Natural killer cell (primary cell): ENCODE measurements at places on chromosomes 12 and 14. TPM values are rescaled to one million over a fixed set of nuclear protein-coding genes. Genes with fewer than 3 reads are reported as not detected.

- no peak for DNase-seq
Observed at GRCh38 chr12:101802486-101802885, 28.3 kb downstream of the GNPTAB start.

ADAM21 gene
- not detected for total RNA-seq

AQP6 gene
- total RNA-seq: not detected

DNA sequence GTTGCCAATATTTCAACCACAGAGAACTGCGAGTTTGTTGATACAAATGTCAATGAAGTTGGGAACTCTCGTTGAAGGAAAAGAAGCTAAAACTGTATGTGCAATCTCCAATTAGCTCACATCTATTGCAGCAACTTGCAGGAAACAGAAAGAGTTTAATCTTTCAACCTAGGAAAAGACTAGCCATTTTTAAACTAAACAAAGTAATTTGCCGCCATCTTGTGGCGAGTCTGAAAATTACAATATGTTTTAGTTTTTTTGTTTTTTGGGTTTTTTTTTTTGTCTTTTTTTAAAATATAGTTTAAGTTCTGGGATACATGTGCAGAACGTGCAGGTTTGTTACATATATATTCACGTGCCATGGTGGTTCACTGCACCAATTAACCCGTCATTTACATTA lies 131.2 kb upstream of the FOXG1 start:
- no peak for DNase-seq

DNA sequence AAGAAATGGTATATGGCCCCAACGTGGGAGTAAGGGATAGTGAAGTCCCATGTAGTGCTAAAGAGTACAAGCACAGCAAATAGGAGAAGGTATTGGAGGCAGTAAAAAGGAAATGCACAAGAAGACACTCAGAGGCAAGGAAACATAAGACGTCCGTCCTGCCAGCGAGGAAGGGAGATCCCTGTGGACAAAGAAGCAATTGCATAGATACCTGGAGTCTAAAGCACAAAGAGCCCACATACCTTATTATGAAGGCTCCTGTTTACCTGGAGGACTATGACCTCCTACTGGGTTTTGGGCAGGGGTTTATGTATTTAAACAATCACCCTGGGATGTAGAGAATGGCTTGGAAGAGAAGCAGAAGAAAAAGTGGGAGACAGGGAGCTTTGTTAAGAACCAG lies 341.2 kb upstream of the DCN start:
- DNase-seq: no peak

DNA sequence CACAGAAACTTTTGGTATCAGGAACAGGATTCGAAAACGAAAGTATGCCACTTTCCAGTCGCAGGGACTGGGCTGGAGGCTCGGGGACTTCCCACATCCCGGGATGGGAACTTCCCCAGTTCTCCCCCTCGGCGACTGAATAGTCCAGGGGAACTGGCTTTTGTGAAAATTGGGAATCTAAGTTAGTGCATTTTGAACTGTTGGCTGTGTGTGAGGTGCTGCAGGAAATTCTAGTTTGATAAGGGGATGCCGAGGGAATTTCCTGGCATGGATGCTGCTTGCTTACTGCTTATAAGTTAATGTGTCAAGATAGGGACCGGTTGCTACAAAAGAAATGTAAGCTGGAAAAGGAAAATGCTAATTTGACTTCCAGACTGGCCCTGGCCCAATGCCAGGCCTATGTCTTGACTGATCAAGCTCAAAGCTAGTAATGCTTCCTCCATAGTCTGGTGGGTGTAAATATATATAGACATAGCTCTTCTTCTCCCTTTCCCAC lies 73.4 kb upstream of the EIF5 start:
- DNase-seq: no peak

NUDT4 gene
- total RNA-seq: 52.2 TPM

AACS gene
- total RNA-seq: 20.4 TPM

DNA sequence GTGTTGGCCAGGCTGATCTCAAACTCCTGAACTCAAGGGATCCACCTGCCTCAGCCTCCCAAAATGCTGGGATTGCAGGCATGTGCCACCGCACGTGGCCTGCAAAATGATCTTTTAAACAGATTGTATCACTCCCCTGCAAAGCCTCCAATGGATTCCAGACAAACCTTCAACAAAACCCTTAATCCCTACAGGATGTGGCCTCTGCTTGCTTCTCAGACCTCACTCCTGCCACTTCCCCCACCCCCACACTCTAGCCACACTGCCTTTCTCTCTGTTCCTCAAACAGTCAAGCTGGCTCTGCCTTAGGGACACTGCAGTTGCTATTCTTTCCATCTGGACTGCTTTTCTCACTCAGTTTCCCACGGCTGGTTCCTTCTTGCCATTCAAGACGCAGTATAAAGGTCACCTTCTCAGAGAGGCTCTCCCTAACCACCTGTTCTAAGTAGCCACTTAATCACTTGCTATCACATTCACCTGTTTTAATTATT lies 47.3 kb upstream of the TMED10 start:
- DNase-seq: no peak

IL23A gene
- total RNA-seq: 1.8 TPM

GRCh38 chr14:70897464-70897863 lies 9.8 kb upstream of the PCNX1 start:
- DNase-seq: no peak

TMEM119 gene
- total RNA-seq: 0.71 TPM

DNA sequence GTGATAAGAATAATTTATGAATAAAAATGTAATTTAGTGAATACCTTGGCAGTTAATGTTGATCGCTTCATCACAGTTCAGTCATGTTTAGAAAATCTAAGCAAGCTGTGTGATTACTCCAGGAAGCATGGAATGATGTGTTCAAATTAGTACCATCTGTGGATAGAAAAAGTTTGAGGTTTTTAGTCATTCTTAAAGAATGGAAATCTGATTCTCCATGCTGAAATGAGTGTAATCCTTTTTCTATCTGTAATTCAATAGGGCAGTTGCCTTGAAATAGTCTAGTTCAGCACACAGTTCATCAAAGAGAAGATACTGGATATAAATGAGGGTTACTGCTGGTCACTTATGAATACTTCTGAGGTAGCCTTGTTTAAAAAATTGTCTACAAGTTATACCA lies 127.2 kb upstream of the MYF6 start:
- no peak for DNase-seq

PMCH gene
- not detected for total RNA-seq
